NCI-H1417 (cell line): ENCODE measurements at places on chromosomes 1 and 21.

GRCh38 chr1:21308847-21309652 lies 18.8 kb upstream of the ECE1 start:
- DNase-seq, result no peak

- DNase-seq, result no peak
Measured at GRCh38 chr1:167909691-167910180, 4.2 kb downstream of the ADCY10 start.

DNA sequence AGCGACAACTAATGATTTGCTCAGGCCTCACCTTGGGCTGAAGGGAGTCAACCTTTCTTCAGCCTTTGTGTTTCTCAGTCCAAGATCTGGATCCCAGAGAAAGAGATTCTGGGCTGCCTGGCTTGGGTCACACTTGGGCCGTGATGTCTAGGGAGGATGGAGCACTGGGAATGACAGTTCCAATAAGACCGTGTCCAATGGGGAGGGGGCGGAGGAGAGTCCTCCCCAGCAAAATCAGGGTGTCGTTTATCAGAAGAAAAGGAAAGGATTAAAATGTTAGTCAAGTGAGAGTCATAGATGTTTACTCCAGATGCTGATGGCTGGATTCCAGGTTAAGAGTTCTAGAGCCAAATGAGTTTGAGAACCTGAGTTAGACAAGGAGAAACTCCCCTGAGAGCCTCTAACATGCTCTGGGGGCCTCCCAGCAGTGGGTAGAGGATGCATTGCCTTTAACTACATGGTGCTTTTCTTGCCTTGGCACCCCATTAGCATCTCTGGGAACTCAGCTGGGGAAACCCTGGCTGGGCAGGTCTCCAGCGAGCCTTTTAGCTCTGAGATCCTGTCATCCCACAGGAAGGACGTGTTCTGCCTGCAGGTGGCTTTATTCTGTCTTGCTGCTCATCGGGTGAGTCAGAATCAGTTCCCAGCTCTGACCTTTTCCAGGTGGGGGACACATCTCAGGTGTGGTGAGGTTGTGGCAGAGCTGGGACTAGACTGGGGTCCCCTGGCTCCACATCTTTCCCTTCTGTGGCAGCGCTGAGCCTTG lies 22.2 kb downstream of the NIPAL3 start:
- DNase-seq, result peak; percentile 28

- no peak for DNase-seq
Measured at GRCh38 chr1:36425791-36426190, 24.5 kb downstream of the OSCP1 start.

GRCh38 chr1:198660341-198661261 lies 21.8 kb downstream of the PTPRC start:
- DNase-seq, result no peak

DNA sequence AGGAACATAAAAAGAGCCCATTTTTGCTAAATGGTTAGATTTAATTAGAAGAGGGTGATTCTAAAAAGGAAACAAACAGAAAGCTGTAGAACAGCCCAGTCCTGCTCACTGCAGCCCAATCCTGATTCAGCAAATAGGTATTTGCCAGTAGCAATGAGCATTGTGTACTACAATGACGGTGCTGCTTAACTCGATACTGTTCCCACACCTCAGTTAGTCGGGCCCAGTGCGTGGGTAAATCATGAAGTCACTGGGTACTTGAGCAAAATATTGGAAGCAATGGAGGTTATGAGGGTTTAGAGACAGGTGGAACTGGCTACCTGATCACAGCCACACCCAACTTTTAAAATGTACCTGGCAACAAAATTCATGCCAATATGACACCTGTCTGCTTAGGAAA lies 101.5 kb upstream of the ADGRL2 start:
- DNase-seq, result no peak

DNA sequence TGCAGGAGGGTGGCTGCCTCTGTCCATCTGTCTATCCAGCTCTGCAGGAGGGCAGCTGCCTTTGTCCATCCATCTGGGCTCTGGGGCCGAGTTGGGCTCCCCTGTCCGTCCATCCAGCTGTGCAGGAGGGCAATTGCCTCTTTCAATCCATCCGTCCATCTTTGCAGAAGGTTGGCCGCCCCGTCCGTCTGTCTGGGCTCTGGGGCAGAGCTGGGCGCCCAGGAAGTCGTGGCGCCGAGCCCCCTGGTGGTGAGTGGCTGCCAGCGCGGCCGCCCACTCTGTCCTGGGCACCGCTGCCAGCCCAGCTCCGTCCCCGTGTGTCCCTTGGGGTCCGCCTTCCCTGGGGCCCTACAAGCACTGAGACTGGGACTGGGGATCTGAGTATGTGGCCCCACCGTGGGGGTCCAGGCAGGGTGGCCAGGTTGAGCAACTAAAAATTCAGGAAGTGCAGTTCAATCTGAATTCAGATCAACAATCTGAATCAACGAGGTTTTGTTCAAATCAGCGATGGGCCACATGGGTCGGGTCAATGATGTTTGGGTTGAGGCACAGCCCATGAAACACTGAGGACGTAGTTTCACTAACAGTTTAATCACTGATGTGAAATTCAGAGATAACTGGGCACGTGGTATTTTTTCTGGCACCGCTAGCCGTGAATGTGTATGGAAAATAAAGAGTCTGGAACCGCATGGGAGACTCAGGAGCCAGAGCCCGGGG lies 99.1 kb upstream of the ACTRT2 start:
- DNase-seq, result no peak

DNA sequence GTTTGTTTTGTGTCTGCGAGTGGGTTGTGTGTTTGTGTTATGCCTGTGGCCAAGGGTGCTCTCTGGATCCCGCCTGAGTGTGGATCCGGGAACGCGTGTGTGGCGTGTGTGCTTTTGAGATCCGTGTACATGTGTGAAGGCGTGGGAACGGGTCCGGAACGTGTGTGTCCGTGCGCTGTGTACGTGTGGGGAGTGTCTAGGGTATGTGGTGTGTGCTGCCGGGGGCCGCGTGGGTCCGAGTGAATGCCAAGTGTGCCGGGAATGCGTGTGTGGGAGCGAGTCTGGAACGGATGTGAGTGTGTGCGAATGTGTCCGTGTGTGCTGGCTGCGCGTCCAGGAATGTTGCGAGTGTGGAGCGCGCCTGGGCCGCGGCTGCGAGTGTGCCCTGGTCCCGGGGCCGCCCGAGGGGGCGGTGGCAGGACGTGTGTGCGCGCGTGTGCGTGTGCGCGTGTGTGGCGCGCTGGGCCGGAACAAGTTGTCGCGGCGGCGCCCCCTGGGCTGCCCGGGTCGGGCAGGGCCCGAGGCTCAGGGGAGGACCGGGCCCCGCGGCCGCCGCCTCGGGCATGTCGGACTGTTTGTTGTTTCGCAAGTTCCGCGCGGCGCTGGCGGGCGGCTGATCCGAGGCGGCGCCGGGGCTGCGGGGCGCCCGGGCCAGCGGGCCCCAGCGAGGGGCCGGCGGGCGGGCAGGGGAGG lies 953 bp downstream of the PTPRU start:
- peak; percentile 54 for DNase-seq

GRCh38 chr1:21295002-21295401 lies 4.7 kb upstream of the ECE1 start:
- no peak for DNase-seq

- no peak for DNase-seq
Measured at GRCh38 chr1:106480629-106481028, 575.8 kb upstream of the PRMT6 start.

DNA sequence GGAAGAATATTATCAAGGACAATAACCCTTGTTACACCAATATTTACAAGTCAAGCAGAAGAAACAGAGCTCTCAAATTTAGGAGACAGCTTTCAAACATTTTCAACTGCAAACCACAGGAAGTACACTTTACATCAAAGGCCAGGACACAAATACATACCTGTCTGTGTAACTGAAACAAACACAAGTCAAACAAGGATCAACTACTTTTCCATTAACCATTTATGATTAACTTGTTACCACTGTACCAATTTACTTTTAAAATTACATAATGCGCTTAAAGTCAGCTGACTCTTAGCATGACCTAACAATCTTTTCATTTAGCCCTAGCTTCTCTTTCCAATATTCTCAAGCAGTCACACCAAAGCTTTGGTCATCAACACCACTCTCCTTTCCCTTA lies 43.5 kb downstream of the TRIM33 start:
- DNase-seq, result no peak

GRCh38 chr1:206608108-206608698 lies 4.1 kb downstream of the EIF2D start:
- peak; percentile 57 for DNase-seq

DNA sequence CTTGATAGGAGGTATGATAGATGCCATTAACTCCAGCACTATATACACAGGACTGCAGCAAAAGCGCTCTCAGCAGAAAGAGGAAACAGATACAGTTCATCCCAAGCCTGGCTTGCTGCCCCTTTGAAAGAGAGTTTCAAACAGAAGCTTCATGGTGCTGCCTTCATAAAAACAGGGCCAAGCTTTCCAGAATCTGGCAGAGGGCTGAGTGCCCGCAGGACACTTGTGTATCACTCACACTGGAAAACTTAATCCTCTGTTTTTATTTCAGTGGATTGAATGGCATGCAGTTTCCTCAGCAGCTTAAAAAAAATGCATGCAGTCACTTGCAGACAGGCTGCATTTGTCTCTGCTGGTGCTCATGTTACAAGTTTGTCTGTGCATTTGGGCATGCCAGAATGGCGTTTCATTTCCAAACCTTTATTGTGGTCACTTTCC lies 40.4 kb downstream of the KCNJ15 start:
- DNase-seq, result no peak

DNA sequence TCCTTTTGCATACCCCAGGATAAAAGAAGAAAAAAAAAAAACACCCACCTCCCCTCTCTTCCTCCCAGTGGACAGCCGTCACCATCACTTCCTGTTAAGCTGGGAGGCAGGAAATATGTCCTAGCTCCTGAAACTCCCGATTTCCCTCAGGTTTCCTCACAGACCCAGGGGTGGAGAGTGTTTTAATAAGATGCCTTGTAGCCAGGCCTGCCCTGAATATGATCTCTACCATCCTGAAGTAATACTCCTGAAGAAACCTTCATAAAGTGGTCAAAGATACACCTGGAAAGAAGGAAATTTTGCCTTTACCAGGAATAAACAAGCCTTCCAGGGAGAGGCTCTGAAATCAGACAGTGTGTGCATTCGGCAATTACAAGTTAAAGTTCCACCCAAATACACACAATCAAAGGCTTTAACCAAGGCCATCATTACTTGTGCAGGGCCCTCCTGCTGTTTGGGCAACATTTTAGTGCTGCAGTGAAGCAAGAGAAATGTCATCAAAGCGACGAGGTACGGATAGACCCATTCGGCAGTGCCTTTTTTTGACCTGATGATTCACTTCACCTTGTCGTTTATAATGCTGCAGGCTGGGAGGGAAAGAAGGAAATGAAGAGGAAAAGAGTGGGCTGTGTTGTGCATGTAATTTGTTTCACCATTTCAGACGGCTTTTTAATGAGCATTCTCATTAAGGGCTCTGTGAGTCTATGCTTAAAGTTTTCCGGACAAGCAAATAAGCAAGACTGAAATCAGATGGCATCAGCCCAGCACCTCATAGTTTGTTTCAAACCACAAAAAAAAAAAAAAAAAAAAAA lies 41.0 kb upstream of the RASAL2 start:
- peak; percentile 79 for DNase-seq

- no peak for DNase-seq
Measured at GRCh38 chr21:45891388-45892155, 90.0 kb upstream of the COL6A1 start.

GRCh38 chr1:203581841-203582240 lies 44.8 kb upstream of the ATP2B4 start:
- no peak for DNase-seq

DNA sequence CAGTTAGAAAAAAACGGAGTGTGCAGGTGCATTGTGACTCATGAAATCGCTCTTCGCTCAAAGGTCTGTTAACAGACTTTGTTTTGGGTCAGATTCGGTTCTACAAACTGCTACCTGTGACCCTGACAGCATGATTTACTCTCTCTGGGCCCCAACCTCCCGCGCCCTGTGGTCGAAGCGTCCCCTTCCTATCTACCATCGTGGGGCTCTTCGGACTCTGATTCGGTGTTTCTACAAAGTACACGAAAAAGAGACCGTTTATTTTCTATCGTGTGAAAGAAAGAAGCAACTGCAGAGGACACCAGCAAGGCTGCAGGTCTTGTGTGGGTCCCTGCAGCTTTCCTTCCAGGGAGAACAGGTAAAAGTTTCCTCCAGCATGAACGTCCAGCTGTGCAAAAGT lies 29.4 kb upstream of the SLC19A1 start:
- no peak for DNase-seq

- no peak for DNase-seq
Measured at GRCh38 chr1:151514366-151514765, 3.2 kb downstream of the CGN start.

DNA sequence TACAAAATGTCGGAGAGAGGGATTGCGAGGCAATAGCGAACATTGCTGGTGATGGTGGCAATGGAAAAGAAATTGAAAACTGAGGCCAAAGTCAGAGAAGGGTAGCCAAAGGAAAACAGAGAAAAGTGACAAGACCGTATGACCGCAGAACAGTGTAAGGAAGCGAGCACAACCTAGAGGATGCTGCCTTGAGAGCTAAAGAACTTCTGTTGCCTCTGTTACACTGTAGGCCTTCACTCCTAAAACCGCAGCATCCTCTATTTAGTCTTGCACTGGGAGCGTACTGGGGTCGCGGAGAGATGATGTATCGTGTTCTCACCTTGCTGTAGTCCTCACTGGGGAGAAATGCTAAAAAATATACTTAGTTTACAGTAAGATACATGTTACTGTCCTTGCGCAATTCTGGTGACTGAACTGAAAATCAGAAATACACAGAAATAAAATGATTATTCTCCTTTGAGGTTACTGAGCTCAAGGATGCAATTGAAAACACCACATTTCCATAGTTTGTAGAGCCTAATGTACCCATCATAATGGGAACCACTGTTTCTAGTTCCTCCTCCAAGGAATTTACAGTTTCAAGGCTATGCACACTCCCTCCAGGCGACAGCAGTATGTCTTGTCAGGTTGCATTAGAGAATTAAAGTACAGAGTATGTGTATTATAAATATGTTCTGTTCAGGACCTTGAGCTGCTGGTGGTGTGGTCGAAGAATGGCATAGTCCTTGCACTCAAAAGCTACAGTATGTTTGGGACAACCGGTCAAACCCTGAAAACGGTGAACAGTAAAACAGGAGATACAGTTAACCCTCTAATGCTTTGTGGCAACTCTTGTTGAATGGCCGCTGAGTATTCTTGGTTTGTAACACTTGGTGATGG lies 1.3 kb downstream of the NEK7 start:
- DNase-seq, result no peak

DNA sequence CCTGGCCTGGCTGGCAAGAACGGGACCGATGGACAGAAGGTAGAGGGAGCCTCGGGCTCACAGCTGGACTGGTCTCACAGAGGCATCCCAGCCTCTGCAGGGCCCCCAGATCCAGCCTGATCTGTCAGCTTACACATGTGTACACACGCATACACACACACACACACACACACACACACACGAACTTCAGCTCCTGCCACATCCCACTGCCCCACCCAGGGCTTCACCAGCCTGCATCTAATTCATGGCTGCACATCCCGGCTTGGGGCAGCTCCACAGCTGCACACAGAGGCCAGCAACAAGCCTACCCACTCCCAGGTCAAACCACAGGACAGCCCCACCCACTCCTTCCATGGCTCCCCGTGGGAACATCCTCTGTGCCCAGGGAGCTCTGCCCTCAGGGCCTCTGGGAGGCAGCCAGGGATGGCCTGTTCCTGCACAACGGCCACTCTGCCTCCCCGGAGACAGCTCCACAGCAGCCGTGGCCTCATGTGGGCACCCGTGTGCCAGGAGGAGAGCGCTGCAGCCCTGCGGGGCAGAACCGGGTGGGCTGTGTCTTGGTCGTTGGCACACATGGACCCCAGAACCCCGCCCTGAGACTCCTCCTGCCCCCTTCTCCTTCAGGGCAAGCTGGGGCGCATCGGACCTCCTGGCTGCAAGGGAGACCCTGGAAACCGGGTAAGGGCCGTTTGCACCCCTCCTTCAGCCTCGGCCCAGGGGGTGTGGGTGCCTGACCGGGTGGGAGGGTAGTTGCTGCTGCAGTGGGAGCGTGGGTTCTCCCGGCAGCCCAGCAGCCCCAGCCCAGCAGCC lies 19.1 kb downstream of the COL6A2 start:
- DNase-seq, result no peak
